NCI-H1417 treated with DMSO at 0.1 percent for 48 hours (cell line): ENCODE measurements at places on chromosomes 3 and 15.

DNA sequence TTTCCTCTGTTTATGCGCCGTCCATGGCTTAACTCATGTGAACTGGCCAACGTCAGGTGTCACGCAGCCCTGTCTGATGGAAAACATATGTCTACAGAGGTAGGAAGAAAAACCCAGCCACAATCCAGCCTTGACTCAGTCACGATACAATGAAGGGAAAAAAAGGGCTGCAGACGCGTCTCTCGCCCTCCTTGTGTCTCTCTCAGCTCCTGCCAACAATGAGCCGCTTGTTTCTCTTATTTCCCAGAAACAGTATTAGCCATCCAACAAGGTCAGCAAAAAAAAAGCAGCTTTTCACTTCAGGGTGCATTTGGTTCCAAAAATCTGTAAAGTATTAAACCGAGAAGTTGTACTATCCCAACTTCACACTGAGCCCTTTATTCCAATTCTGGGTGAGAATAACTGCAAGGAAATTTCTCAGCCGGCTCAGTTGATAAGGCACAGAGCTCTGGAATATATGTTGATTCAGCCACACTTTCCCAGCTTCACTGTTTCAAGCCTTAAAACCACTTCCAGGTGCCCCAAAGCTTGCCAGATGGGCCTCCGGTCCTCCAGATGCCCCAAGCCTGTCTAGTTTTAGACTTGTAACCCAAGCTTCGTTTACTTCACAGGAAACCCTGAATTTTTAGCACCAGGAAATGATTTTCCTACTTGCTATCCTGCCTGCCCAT is 79.4 kb downstream of the TM4SF4 start:
- no peak for DNase-seq

DNA sequence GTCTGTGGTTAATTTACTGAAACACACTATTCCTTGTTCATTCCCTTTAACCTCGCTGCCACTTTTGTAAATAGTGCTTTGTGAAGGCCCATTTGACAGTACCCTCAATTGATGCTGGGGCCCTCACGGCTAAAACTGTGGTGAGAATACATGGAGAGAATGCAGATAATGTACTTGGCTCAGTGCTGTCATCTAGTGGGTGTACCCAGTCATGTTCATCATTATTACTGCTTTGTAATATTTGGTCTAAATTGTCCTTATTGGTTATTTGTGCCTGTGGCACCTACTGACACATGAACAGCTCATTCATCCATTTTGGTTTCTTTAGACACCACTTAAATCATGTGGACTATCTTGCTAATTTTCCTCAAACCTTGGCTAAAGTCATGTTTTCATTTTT is 543.6 kb downstream of the EDEM1 start:
- no peak for DNase-seq

GRCh38 chr3:194615226-194615625 is 18.0 kb downstream of the TMEM44 start:
- DNase-seq, result no peak

- no peak for DNase-seq
Measured at GRCh38 chr3:22893644-22894325, 309.3 kb upstream of the UBE2E2 start.

GRCh38 chr3:7687428-7688147 is 814.0 kb upstream of the LMCD1 start:
- DNase-seq, result no peak

DNA sequence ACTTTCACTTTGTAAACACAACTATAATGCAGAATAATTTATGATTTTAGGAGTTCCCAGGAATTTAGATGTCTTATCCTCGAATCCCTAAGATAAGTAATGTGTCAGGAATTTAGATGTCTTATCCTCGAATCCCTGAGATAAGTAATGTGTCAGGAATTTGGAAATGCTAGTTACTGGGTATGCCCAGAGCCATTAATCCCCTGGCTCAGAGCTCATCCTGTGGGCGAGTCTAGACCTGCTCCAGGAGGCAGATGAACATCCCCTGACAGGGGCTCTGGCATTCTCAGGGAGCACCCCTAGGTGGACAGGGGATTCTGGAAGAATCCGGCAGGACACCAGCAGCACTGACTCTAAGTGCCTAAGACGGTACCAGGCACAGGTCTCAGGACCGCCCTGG is 163.3 kb downstream of the ARRDC4 start:
- DNase-seq, result no peak

- DNase-seq, result no peak
Measured at GRCh38 chr3:148082506-148083280, 615.0 kb upstream of the AGTR1 start.

- DNase-seq, result no peak
Measured at GRCh38 chr15:45199136-45199810, 11.5 kb upstream of the SHF start.

- no peak for DNase-seq
Measured at GRCh38 chr15:77710637-77711036, 77.9 kb upstream of the LINGO1 start.

DNA sequence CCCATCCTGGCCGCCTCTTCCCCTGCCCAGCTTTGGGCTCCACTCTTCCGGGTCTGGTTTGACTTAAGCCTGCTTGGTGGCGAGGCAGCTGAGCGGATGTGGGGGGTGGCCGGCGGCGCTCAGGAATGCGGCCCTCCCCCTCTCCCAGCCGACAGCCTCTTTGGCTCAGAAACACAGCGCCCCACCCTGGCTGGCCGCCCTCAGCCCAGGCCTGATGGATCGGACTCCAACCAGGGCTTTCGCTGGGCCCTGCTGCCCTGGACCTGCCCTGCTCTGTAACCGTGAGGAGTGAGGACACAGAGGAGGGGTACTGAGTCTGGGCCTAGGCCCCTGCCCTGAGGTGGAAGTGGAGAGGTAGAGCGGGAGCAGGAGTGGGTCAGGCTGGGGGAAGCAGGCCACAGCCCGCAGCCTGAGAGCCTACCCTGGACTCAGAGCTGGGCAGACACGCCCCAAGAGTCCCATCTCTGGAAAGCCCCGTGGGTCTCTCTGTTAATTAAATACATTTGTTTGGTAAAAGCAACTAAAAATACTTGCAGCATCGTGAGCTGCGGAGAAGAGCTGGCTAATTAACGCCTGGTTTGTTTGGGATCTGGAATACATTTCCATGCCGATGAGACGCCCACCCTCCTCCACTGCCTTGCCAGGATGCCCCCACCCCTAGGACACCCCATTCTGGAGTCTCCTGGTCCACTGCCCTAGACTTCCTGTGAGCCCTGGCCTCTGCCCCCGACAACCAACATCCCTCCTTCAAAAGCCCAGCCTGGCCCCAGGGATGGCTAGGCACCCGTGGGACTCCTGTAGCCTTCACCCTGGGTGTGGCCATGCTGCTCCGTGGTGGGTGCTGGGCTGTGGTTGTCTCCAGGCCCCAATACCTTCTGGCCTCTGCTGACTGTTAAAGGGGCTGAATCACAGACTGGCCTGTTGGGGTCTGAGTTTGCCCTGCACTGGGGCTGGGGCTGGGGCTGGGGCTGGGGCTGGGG is 19.6 kb downstream of the PLXNA1 start:
- no peak for DNase-seq

- DNase-seq, result no peak
Measured at GRCh38 chr3:182484682-182485081, 308.6 kb upstream of the ATP11B start.

GRCh38 chr15:78925076-78925624 is 19.7 kb downstream of the CTSH start:
- no peak for DNase-seq

- DNase-seq, result no peak
Measured at GRCh38 chr3:122932251-122932967, 95.2 kb downstream of the SEMA5B start.

GRCh38 chr15:78147566-78147965 is 1.6 kb upstream of the IDH3A start:
- DNase-seq, result no peak

GRCh38 chr3:128585974-128586373 is 64.6 kb downstream of the RPN1 start:
- DNase-seq, result no peak

- DNase-seq, result no peak
Measured at GRCh38 chr15:78574944-78575343, 9.6 kb downstream of the CHRNA5 start.

DNA sequence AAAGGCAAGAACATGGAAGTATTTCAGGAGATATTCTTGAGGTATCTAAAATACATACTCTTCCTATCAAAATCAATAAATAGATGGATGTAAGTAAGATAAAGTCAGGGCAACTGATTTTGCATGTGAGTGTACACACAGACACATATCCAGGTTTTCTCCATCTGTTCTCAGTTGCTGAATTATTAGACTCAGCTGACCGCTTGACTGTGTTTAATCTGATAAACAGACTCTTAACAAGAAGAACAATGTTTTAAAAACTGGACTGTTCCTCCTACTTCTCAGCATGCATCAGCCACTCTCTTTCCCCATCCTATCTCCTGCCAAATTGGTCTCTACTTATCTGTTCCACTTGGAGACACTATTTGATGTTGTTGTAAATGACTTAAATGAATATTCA is 73.5 kb downstream of the GOLGA8G start:
- no peak for DNase-seq

DNA sequence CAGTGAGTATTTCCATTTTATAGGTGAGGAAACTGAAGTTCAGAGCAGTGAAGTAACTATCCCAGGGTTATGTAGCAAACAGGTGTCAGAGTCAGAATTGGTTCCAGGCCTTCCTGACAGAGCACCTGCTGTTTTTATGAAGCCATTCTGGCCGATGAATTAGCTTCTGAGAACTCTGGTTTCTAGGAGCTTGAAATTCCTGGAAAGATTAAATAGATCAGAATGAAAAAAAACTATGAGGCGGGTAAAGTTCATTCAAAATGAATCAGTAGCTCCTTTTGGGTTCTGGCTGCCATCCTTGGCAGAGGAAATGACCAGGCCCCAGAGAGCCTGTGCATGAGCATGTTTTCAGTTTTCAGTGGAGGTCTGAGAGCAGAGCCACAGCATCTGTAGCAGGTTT is 59.3 kb upstream of the CFAP161 start:
- no peak for DNase-seq

GRCh38 chr3:57989646-57990045 is 18.6 kb upstream of the FLNB start:
- DNase-seq, result no peak

- DNase-seq, result no peak
Measured at GRCh38 chr3:122635789-122636188, 44.9 kb upstream of the PARP14 start.

- no peak for DNase-seq
Measured at GRCh38 chr3:41711651-41712050, 250.3 kb downstream of the ULK4 start.

- DNase-seq, result no peak
Measured at GRCh38 chr3:162892921-162893793, 1396.5 kb downstream of the OTOL1 start.

DNA sequence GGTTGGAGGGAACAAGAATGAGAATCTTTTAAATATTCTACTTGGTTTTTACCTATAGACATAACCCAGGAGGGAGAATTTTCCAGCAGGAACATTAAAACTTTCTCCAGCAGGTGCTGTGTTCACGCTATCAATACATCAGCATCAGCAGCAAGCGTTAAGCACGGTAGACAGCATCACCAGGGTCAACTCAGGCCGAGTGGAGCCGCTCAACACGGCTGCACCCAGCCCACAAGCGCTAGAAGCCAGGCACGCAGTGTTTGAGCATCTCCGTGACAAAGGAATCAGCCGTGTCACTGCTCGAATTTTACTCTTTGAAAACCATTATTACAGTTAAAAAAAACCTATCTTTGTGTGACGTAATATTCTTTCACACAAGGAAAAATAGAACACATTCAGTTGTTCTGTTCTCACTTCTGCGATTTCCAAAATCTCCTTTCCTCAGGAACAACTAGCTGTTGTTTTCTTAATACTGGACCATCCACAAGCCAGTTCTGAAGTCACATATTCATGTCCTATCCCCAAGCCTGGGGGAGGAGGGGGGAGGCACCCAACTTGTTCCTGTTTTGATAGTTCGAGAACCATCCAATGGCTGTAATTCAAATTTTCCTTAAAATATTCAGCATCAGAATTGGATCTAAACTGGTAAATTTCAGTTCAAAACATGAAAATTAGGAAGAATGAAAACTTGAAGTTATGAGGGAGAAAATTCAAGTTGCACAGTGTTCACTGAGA is 77.9 kb downstream of the ADAMTS17 start:
- no peak for DNase-seq

- DNase-seq, result no peak
Measured at GRCh38 chr15:63979262-63979793, 67.0 kb downstream of the DAPK2 start.

GRCh38 chr3:112391648-112392047 is 58.7 kb downstream of the CD200 start:
- no peak for DNase-seq

- no peak for DNase-seq
Measured at GRCh38 chr3:112855883-112856282, 9.2 kb upstream of the CD200R1L start.

DNA sequence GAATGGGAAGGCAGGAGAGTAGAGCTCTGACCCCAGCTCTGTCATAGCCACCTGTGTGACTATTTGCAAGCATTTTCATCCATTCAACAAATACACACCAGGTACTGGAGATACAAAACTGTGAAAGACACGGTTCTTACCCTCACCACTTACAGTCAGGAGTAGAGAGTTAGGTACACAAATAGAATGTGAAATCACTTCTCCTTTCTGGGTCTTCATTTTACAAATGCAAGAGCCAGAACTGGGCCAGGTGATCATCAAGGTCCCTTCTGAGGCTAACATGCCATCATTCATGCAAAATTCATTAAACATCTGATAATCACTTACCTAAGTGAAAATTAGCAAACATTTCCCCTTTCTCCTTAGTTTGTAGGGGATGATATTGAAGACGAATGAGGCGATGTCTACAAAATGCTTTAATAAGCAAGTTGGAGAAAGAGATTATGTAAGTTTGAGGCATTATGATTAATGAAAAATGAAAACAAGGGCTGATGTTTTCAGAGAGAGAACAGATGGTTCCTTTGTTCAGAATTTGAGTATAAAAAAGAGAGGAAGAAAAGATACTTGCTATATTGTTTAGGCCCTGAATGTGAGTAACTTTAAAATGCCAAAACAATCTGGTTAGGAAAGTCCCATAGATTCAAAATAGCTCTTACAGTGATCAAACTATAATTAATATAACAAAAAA is 88.6 kb downstream of the LPP start:
- no peak for DNase-seq

GRCh38 chr3:123002100-123002748 is 25.3 kb downstream of the SEMA5B start:
- peak; percentile 5 for DNase-seq

DNA sequence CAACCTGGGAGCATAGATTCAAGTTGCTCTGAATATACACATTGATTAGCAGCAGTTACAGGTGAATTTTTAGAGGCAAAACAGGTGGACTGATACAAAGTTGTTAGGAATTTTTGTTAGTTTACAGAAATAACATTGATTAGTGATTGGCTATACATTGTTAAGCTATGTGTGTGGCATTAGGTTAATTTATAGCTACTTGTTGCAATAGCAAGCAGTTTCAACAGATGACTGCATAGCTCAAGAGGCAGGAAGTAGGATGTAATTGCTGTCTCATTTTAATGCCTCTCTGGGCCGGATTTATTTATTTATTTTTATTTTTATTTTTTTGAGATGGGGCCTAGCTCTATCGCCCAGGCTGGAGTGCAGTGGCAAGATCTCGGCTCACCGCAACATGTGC is 99.7 kb downstream of the TCF12 start:
- DNase-seq, result no peak

GRCh38 chr15:65839985-65840384 is 29.3 kb upstream of the RAB11A start:
- no peak for DNase-seq

GRCh38 chr3:34988296-34988695 is 651.0 kb upstream of the ARPP21 start:
- no peak for DNase-seq

- no peak for DNase-seq
Measured at GRCh38 chr3:13186435-13186815, 113.2 kb upstream of the IQSEC1 start.

- no peak for DNase-seq
Measured at GRCh38 chr3:192482809-192483208, 244.5 kb downstream of the FGF12 start.
